Breast epithelium (tissue), 4 donors: ENCODE measurements at places on chromosomes 4 and X.

DNA sequence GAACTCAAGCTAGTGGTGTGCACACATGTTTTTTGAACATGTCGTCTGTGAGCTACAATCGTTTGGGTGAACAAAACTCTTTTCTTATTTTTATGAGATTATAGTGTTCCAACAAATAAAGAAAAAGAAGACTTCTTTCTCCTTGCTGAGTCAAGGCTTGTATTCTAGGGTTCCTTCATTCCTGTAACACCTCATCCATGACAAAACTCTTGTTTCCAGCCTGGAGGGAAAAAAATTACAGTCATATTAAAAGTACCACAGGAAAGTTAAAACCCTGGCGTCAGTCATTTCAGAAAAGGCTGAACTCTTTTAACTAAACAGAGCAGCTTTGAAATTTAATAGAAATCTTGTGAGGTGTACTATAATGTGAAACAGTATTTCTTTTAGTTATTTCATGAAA is 79.2 kb upstream of the BOD1L1 start:
- DNase-seq = no peak

GRCh38 chr4:25481648-25482047 is 104.6 kb downstream of the ANAPC4 start:
- no peak for DNase-seq

DNA sequence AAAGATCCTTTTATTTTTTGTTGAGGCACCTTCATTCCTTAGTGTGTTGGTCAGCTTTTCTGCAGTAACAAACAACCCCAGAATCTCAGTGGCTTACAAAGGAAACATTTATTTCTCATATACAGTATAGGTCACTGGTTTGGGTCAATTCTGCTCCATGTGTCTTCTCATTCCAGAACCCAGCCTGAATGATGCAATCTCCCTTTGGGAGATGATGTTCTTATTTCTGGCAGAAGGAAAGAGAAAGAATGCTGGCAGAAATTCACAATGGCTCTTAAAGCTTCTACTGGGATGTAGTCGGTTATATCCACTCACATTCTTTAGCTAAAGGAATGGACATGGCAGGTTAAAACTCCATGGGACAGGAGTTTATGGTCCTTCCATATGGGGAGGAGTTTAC is 42.3 kb downstream of the IDS start:
- no peak for DNase-seq

DNA sequence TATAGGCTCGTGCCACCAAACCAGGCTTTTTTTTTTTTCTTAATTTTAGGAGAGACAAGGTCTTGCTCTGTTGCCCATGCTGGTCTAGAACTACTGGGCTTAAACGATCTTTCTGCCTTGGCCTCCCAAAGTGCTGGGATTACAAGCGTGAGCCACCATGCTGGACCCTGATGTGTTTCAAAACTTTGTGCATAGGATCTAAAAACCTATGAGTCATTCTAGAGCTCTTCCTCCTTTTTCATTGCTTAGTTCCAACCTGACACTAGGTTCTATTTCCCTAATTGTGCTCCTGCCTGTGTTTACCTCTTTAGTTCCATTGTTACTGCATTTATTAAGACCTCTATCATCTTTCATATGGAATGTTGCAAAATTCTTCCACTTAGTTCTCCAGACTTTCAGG is 57.3 kb downstream of the HPGD start:
- no peak for DNase-seq
